Effector memory CD8-positive, alpha-beta T cell (primary cell): ENCODE measurements at places on chromosomes 4 and X.
A peak's percentile ranks its signal among the peaks of the same experiment; 100 is the strongest.

DNA sequence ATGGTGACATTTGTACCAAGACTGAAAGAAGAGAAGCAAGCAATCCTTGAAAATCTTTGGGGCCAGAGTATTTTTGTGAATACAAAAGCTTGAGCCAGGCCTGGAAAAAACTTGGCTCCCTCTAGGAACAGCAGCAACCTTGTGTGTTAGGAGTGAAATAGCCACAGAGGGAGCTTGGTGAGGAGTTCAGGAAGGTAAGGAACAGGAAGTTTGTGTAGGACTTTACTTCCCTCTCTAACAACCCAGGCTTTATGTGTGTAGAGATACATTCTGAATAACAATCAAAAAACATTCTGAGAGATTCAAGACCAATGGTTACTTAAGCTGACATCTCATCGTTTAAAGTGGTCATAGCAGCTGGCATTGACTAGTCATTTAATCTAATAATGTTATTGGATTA, 668.5 kb downstream of the PCDH18 start:
- no peak for DNase-seq

DNA sequence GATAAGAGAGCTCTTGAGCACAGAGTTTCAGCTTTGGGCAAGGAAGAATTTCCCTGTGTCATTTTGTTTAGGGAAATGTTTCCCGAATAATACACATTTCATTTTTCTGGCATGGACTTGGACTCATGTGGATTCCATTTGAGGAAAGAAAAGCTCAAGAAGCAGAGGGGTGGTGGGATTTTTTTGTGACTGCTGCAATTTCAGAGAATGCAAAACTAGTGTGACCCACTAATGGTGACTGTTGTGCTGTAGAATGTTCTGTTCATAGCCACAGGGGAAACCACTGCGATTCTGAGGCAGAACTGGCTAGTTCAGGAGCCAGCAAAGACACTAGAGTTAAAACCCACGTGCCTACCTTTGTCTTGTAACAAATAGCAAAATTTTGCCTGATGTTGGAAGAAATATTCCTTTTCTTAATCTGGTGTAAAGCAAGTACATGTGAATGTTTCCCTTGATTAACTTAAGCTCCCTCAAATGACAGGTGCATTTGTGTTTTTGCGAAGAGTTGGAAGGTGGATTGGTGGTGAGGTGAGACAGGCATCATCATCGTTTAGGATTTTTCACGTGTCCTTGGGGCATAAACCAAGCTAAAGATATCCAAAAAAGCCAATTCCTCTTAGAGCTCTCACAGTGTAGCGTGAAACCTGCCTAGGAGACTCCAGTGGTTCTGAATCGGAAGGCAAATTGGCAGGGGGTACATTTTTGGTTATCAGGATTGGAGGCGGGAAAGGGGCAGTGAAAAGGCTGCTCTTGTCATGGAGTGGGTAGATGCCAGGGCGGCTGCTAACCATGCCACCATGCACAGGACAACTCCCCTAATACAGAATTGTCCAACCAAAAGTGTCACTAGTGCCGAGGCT, 38.0 kb upstream of the FAM9C start:
- DNase-seq = peak; percentile 16

- no peak for DNase-seq
Measured at GRCh38 chr4:45215976-45216542, 489.7 kb upstream of the GNPDA2 start.

DNA sequence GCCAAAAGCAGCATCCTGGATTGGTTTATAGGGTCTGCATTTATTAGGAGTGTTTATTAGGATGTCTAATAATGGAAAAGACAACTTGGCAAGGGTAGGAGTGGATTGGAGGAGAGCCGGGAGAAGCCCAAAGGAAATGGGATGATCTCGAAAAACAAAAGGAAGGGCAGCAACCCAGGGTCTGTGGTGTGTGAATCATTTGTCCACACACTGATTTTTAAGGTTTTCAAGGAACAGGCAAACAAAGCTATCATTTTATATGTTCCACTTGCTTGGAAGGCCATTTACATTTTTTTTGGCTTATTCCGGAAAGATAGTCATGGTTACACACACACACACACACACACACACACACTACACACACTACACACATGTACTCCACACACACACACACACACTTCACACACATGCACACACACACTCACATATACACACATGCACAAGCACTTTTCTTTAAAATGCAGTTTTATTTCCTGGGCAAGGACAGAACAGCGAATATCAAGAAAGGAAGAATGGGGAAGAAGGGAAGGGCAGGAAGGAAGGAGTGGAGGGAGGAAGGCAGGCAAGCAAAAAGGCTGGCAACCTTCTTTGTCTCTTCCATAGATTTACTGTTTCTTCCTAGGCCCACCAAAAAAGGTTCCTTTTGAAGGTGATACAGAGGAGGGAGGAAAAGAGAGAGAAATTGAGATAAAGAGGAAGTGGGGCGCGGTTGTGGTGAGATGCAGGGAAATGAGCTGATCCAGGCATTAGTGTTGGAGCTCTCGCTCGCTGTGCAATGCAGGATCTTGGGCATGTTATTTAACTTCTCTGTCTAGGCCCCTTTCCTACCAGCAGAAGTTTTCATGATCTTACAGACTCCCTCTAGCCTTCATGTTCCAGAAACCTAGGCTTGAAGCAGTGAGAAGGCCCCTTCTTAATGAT, 88.6 kb upstream of the MAML3 start:
- no peak for DNase-seq

- no peak for DNase-seq
Measured at GRCh38 chr4:186840771-186841301, 117.2 kb upstream of the FAT1 start.

- no peak for DNase-seq
Measured at GRCh38 chr4:54063229-54063628, 1.2 kb downstream of the CHIC2 start.

DNA sequence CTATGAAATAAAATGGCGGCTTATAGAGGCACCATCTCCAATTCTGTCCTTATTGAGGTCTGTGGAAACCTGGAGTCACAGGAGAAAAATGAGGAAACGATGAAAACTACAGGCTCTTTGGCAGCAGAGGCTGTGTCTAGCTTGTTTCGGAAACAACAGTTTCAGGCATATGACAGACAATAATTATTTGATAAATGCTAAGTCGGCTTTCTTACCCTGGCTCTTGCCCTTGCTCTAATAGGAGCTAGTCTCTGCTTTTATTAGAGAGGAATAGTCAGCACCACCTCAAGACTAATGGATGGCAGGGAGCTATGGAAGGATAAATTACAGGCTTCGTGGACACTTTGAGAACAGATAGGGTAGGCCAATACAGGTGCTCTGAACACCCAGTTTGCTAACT, 24.3 kb downstream of the HADH start:
- no peak for DNase-seq

GRCh38 chr4:107349732-107350131, 313.6 kb upstream of the DKK2 start:
- DNase-seq = no peak

GRCh38 chr4:139808808-139809756, 143.5 kb downstream of the MGST2 start:
- no peak for DNase-seq

DNA sequence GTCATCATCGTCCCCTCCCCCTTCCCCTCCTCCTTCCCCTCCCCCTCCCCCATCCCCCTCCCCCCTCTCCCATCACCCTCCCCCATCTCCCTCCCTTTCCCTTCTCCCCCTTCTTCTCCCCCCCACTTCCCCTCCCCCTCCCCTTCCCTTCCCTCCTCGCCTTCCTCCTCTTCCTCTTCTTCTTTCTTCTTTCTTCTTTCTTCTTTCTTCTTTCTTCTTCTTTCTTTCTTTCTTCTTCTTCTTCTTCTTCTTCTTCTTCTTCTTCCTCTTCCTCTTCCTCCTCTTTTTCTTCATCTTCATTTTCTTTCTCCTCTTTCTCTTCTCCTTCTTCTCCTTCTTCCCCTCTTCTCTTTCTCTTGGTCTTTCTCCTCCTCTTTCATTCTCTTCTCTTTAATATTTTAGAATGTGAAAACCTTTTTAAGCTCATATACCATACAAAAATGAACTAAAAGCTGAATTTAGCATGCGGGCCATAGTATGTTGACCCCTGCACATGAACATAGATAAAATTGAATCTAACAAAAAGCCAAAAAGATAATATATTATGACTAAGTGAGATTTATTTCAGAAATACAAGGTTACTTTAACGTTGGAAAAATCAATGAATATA, 20.5 kb upstream of the AFM start:
- no peak for DNase-seq

- no peak for DNase-seq
Measured at GRCh38 chrX:54808109-54808604, 612 bp downstream of the MAGED2 start.

DNA sequence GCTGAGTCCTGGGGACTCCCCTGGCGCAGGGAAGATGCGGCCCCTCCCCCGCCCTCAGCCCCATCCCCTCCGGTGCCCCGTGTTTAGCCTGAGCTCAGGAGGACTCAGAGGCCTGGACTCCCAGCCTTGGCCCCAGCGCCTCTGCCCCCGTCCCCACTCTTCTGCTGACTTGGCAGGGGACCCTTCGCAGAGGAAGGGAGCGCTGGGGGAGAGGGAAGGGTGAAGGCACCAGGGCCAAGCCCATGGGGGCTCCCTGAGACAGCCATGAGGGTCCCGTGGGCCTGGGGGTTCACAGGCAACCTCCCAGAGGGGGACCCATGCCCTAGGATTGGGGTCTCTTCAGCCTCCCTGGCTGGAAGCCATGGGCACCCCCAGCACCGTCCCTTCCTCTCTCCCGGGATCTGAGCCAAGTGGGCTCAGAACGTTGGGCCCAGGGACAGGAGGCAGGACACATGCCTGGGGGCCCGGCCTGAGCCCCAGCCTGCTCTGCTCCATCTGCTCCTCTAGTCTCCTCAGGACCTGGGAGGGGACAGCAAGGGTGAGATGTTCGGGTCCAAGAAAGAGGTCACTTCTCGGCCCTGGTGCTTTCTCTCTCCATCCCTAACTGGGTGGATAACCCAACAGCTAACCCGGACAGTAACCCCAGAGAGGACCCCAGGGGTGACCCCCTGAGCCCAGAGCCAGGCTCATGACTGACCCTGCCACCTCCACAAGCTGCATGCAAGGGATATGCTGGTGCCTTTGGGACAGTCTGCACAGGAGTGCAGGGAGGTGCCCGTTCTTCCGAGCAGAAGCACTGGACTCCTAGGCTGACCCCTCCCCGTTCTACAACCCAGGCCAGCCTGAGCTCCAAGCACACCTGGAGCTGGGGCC, 1.5 kb upstream of the CPLX1 start:
- DNase-seq = no peak

DNA sequence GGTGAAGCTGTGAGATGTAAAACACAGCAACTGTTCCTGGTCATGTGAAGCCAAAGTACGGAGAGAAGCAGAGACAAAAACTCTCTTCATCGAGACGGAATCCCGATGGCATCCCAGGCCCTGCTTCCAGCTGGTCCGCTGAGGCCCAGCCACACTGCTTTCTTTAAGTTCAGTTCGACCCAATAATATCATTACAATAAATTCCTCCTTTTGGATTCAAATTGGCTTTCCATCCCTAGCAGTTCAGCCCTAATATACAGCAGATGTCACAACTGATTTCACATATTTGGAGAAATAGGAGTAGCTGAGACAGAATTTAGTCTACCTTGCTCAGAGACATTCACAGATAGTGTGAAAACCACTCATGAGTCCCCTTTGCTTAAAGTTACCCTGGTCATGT, 98.3 kb upstream of the SPRY1 start:
- DNase-seq = no peak

DNA sequence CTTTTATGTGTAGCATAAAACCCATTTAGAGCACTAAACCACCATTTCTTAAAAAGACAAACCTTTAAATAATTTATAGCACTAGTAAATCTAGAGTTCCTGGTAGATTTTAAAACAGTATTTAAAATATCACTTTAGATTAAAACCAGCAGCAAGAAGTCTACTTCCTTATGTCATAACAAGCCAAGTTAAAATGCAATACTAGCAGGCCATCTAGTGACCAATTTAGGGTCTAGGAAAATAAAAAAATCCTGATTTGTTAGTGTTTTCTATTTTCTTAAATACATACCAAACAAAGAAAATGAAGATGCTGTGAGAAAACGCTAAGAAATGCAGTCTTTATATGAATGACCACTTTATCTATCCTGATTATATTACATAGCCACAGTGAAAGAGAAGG, 53.9 kb downstream of the PAPSS1 start:
- no peak for DNase-seq
